Fibroblast of lung (primary cell): ENCODE measurements at places on chromosomes 7 and 10.

GRCh38 chr7:40874756-40875155, 740.0 kb downstream of the SUGCT start:
- H3K27ac ChIP-seq: no peak overlapping the region
- H3K36me3 ChIP-seq: no peaks in the 10 kb centered on the region
- no peaks in the 10 kb centered on the region for H3K27me3 ChIP-seq
- H3K4me3 ChIP-seq: no peak overlapping the region

DNA sequence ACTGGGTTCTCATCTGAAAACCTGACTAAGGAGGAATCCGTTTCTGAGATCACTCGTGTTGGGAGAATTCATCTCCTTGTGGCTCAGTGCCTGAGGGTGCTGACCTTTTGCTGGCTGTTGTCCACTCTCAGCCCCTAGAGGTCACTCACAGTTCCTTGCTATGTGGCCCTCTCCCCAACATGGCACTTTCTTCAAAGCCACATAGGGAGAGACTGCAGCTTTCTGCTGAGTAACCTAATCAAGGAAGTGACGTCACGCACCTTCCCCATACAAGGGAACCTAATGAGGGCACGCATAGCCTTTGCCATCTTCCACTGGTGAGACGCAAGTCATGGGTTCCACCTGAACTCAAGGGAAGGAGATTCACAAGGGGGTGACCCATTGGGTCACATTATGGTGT, 23.2 kb downstream of the STEAP1B start:
- H3K4me1 ChIP-seq: no peaks in the 10 kb centered on the region
- H3K27ac ChIP-seq: no peak overlapping the region
- no peaks in the 10 kb centered on the region for H3K27me3 ChIP-seq
- H3K36me3 ChIP-seq: no peaks in the 10 kb centered on the region
- DNase-seq: no peak

DNA sequence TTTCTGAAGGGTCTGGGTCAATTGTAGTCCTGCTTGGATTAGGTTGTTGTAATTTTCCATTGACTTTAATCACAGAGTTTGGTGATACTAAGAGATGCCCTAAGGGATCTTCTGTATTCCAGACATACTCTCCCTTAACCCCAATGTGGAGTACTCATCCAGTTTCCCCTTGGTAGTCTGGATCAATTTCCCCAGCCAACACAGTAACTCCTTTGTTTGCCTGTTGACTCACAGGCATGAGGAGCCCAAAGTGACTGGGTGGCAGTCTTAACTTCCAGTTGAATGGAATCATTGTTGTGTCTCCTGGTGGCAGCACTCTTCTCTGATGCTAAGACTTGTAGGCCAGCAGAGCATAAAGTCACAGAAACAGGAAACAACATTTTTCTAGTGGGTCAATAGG, 41.5 kb upstream of the PIK3CG start:
- no peak for DNase-seq
- no peaks in the 10 kb centered on the region for H3K4me1 ChIP-seq
- H3K36me3 ChIP-seq: no peaks in the 10 kb centered on the region
- no peak overlapping the region for H3K4me3 ChIP-seq
- H3K27me3 ChIP-seq: no peaks in the 10 kb centered on the region
- H3K27ac ChIP-seq: no peak overlapping the region

DNA sequence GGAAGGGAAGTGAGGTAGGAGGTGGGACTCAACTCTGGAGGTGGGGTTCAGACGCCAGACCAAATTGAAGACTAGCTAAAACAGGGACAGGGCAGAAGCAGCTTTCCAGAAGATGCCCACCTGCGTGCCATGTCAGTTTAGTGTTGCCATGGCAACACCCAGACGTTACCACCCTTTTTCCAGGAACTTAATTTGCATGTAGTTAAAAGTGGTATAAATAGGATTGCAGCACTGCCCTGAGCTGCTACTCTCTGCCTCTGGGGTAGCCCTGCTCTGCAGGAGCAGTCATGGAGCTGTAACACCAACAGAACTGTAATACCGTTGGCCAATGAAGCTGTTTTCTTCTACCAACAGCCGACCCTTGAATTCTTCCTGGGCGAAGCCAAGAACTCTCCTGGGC, 93.8 kb downstream of the PRKCQ start:
- H3K36me3 ChIP-seq: no peaks in the 10 kb centered on the region
- H3K4me3 ChIP-seq: no peak overlapping the region
- H3K4me1 ChIP-seq: no peaks in the 10 kb centered on the region
- H3K27ac ChIP-seq: no peak overlapping the region

GRCh38 chr7:140417456-140418155, 13.7 kb downstream of the RAB19 start:
- no peaks in the 10 kb centered on the region for H3K36me3 ChIP-seq
- no peak overlapping the region for H3K27ac ChIP-seq
- no peak for DNase-seq
- H3K4me1 ChIP-seq: no peaks in the 10 kb centered on the region
- H3K4me3 ChIP-seq: no peak overlapping the region
- peaks cover 8% of the 10 kb centered on the region for H3K27me3 ChIP-seq

DNA sequence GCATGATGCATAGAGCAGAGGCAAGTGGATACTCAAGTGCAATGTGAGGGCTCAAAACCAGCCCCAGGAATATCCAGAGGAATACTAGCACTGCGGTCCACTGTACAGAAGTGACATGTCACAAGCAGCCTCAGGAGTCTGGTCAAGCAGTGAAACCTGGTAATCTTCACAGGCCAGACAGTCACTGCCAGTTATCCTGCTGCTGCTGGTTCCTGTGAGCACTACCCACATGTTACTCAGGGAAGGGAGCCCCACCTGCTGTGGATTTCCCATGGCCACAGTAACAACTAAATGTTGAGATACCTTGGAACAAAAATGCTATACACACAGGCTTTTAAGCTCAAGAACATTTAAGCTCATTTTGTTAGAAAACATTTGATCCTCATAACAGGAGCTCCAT, 103.0 kb downstream of the RNF133 start:
- H3K4me3 ChIP-seq: no peak overlapping the region
- no peaks in the 10 kb centered on the region for H3K4me1 ChIP-seq
- DNase-seq: no peak
- no peaks in the 10 kb centered on the region for H3K36me3 ChIP-seq

DNA sequence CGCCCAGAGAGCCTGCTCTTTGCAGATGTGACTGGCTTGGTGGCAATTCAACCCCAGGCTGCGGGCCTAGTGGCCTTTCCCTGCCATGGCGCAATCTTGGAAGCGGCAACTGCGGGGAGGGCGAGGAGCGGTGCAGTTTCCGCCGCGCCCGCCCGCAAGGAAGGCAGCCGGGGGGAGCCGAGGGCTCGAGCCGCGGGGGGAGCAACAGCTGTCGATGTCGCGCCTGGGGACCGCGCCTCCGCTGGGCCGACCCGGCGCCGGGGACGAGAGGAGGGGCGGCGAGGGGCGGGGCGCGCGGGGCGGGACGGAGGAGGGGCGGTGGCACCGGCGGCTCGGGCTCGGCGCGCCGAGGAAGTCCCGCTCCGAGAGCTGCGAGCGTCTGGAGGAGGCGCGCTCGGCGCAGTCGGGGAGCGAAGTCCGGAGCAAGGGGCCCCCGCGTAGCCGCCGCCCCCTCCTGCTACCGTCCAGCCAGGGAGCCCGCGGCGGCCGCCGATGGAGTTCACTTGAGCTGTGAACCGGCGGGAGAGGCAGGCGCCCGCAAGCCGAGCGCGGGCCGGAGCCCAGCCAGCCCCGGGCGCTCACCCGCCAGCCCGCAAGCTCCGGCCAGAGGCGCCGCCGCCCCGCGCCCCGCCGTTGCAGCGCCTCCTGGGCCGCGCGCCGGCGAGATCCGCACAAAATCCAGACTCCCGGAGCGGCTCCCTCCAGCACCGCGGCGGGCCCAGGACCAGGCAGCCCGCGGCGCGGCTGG, 438.1 kb upstream of the GALNT17 start:
- H3K27me3 ChIP-seq: no peaks in the 10 kb centered on the region
- peak; percentile 57 for DNase-seq
- peak overlapping the region; percentile 86 for H3K4me3 ChIP-seq
- no peak overlapping the region for H3K27ac ChIP-seq

DNA sequence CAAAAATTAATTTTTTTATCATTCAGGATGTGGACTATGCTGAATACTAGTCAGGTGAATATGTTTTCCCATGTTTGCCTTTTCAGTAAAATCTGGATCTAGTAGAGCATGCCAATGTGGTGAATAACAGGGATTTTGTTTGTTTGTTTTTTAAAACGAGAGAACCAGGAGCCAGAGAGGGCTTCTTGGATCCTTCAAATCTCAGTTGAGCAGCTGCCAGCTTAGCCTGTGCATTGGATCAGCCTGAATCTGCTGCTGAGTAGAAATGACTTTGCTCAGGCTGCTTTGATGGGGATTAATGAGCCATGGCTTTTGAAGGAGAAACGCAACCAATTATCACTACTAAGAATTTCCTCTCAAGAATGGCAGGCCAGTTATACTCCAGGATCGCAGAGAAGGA, 493.8 kb downstream of the ARL4A start:
- no peaks in the 10 kb centered on the region for H3K36me3 ChIP-seq
- no peak overlapping the region for H3K4me3 ChIP-seq
- peak; percentile 32 for DNase-seq
- no peak overlapping the region for H3K27ac ChIP-seq
- no peaks in the 10 kb centered on the region for H3K27me3 ChIP-seq

DNA sequence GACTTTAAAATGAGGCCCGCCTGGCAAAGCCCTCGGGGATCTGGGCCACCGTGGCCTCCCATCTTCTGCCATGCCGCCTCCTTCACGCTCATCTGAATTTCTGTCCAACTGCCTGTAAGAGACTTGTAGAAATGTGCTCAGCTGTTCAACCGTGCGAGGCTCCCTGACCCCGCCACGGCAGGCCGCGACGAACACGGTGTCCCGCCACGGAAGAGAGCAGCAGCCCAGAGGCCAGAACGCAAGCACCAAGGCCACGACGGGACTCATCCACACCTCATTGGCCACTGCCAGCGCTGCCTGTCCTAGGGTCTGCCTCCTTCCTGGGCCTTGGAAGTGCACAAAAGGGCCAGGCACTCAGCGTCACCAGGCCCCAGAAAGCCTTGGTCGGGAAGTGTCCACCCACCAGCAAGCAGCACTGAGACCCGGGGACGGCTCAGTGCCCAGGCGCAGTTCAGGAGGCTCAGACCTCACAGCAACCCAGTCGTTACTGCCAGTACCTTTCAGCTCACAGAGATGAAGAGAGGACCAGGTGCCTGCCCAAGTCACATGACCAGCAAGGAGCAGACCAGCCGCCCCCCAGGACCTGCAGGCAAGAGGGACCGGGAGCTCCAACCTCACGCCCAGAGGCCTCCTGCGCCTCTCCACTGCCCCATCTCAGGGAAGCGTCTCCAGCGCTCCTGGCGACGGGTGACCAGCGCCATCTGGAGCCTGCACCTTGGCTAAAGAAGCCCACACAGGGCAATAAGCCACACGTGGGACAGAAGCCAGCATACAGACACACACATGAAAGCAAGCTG, 85.9 kb downstream of the MAD1L1 start:
- peaks cover 2% of the 10 kb centered on the region for H3K36me3 ChIP-seq
- no peaks in the 10 kb centered on the region for H3K27me3 ChIP-seq
- no peak overlapping the region for H3K27ac ChIP-seq
- no peak overlapping the region for H3K4me3 ChIP-seq
- no peaks in the 10 kb centered on the region for H3K4me1 ChIP-seq

- no peak overlapping the region for H3K4me3 ChIP-seq
- no peaks in the 10 kb centered on the region for H3K27me3 ChIP-seq
- no peaks in the 10 kb centered on the region for H3K4me1 ChIP-seq
- no peaks in the 10 kb centered on the region for H3K36me3 ChIP-seq
- DNase-seq: no peak
Observed at GRCh38 chr7:94082126-94082525, 78.0 kb upstream of the BET1 start.

GRCh38 chr7:30998180-30998579, 34.4 kb downstream of the GHRHR start:
- DNase-seq: no peak
- no peak overlapping the region for H3K27ac ChIP-seq
- H3K4me1 ChIP-seq: no peaks in the 10 kb centered on the region
- H3K4me3 ChIP-seq: no peak overlapping the region

DNA sequence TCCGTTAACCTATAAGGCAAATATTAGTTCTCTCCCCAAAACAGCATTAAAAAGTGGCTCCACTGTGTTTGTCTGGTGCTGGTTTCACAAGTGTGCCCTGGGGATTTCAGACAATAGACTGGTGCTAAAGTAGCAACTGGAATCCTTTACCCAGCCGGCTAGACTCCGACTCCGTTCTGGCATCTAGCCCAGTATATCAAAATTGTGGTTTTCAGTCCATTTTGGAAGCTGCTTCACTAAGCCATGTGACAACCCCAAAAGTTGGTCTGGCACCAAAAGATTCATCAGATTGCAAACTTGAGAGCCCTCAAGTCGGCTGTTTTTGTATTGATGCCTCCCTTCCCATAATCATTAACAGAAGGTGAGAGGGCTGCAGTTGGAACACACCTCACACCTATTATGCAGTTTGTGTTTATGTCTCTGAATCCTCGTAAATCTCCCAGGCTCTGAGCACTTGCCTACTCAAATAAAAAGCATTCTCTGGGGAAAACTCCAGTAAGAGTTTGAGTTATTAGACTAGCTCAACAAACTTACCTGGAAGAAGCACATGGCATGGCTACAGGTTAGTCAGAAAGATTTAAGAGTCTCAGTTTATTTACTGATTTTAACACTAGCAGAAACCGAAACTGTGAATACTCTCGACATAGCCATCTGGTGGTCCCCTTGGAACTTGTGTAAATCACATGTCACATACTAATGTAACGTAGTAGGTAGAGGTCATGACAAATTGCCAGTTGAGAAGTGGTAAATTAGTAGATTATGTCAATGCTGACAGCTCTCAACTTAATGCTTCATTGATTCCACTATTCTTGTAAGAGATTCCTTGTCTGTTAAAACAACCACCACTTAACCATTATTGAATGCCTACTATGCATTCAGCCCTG, 14.8 kb upstream of the WNT16 start:
- peak; percentile 41 for DNase-seq
- H3K36me3 ChIP-seq: no peaks in the 10 kb centered on the region
- no peak overlapping the region for H3K4me3 ChIP-seq
- H3K27me3 ChIP-seq: no peaks in the 10 kb centered on the region
- H3K27ac ChIP-seq: no peak overlapping the region
- H3K4me1 ChIP-seq: peaks cover 3% of the 10 kb centered on the region

DNA sequence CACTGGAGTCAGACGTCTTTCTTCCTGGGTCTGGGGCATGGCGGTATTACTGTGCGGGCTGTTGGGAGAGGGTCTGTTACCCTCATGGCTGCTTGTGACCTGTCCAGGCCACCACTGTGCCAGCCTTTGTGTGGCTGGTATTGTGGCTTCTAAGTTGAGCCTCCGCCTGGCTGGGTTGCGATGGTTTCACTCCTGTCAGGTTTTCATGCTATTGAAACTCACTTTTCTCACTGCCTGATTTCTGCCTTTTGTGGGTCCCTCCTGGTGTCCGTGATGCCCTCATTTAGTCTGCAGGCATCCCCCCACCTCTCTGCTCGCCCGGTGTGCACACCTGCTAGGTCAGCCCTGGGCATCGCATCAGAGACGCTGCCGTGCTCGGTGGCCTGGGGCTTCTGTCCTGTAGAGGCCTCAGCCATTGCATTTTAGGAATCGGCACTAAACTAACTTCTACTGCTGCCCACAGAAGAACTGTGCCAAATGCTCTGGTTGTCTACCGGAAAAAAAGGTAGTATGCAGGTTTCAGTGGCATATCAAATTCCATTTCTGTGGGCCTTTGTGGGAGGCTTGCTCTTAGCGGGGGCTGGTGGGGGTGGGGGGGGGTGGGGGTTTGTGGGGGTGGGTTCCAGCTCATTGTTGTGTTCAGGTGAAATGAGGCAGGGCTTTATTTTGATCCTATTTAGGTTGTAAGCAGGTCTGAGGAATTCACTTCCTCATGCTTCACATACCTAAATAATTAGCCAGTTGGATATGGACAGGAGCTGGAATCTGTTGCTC, 64.3 kb downstream of the MGMT start:
- H3K27me3 ChIP-seq: no peaks in the 10 kb centered on the region
- peak; percentile 10 for DNase-seq
- no peak overlapping the region for H3K4me3 ChIP-seq
- no peaks in the 10 kb centered on the region for H3K4me1 ChIP-seq
- no peaks in the 10 kb centered on the region for H3K36me3 ChIP-seq
- no peak overlapping the region for H3K27ac ChIP-seq
